ENCODE measurements at places on chromosomes 16 and 17.

- DNase-seq = no peak
Observed at GRCh38 chr17:9676820-9677310, 31.5 kb downstream of the USP43 start.

DNA sequence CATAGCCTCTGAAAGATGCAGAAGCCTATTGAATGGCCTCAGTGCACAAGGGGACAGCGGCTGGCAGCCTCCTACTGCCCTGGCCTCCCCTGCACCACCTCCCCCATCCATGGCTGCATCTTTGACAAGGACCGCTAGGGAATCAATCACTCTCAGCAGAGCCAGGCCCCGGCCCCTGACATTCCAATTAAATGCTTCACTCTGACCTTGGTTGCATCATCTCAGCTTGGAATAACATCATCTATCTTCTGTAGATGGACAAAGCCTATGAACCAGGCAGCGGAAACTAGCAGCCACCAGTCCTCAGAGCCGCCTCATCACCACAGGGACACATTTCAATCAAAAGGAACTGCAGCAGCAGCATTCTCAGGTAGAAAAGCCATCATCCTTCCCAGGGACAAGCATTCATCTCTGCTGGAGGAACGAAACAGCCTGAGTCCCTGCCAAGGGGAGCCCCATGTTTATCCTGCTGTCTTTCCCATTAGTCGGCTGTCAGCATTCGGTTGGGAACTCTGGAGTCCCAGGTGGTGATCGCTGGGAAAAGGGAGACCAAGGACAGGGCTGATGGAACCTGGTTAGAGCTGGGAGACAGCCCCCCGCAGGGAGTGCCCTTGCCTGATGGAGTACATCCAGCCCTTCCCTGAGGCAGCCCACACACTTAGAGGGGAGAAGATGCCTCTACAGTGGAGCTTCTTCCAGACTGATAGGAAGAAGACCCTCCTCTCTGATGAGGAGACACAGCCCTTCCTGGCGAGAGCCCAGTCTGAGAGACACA, 11.5 kb upstream of the TMEM132E start:
- DNase-seq = no peak

DNA sequence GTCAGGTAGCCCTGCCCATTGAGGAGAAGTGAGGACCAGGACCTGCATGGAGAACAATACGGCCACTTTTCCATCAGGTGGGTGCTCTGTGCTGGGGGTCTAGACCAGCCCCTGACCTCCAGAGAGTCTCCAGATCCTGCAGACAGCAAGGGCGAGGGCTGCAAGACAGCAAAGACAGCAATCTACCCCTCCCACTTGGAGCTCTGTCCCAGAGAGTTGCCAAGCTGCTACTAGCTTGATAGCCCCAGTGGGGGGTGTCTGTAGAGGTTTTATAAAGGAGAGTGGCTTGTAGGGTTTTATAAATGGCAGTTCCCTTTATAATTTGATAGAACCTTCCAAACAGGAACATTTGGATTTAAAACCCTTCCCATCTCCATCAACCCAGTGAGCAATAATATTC, 16.7 kb upstream of the SLFN11 start:
- DNase-seq = no peak

GRCh38 chr17:77882481-77883212, 75.9 kb upstream of the TNRC6C start:
- DNase-seq = peak; percentile 55

- no peak for DNase-seq
Observed at GRCh38 chr17:41415411-41415810, 9.0 kb downstream of the KRT37 start.

GRCh38 chr17:80101946-80102663, 724 bp downstream of the GAA start:
- no peak for DNase-seq

GRCh38 chr16:57284952-57285363, 486 bp upstream of the PLLP start:
- DNase-seq = no peak

- no peak for DNase-seq
Observed at GRCh38 chr16:11194913-11195312, 61.1 kb downstream of the SOCS1 start.

- no peak for DNase-seq
Observed at GRCh38 chr16:4882633-4883285, 35.5 kb downstream of the UBN1 start.

DNA sequence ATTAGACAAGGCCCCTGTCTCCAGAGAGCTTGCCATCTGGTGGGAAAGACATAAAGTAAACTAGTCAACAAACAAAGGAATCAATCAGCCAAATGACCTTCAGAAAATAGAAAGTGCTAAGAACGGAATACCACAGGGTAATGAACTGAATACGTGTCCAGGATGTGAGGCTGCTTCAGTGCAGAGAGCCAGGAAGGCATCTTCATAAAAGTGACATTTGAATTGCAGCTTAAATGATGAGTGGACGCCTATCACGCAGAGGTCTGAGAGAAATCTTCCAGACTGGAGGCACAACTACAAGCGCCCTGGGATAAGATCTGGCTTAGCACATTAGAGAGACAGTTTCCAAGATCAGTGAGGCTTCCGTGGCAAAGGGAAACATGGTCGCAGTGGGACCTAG, 574.1 kb upstream of the CDH8 start:
- DNase-seq = no peak

DNA sequence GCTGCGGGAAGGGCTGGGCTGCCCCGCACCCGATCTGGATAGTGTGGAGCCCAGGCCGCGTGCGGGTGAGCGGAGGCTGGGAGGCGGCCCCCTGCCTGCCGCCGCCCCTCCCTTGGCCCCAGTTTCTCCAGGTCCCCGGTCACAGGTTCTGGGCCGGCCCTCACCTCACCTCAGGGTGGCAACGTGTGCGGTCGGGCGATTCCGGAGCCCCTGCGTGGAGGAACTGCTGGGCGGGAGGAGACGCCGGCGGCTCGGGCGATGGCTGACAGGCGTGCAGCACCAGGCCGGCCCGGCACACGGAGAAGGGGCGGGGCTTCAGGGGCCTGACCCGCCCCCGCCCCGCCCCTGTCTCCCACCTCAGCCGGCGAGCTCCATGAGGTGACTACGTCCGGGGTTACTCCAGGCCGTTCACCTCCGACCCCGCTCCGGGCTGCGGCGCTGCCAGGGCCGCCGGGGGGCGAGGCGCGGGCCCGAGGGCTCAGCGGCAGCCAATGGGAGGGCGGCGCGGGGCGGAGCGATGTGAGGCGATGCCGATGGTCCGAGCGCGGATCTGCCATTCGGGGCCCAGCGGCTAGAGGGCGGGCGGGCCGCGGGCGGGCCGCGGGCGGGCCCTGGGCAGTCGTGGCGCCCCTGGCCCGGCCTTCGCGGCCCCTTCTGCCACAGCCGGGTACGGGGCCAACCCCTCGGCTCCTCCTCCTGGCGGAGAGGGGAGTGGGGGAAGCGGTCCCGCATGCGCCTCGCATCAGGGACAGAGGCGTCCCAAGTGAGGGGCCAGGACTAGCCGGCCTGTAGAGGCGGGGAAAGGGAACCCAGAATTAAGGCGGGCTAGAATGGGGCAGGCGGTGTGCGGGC, 16.7 kb upstream of the C17orf78 start:
- DNase-seq = peak; percentile 77

DNA sequence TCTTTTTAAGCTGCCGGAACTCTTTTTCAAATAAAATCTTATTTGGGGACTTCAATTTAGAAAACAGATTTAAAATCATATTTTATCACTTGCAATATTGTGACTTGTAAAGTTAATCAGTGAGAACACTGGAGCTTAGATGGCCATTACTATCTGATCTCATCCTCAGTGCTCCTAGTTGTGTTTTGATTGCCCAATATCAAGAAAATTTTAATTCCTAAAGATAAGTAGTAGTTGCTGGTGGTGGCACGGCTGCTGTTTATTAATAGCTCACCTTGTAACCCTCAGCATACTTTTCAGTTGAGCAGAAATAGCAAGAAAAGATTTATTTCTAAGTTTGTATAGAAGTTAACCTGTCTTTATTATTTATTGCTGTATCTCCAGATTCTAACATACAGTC, 124.0 kb downstream of the NLK start:
- no peak for DNase-seq

DNA sequence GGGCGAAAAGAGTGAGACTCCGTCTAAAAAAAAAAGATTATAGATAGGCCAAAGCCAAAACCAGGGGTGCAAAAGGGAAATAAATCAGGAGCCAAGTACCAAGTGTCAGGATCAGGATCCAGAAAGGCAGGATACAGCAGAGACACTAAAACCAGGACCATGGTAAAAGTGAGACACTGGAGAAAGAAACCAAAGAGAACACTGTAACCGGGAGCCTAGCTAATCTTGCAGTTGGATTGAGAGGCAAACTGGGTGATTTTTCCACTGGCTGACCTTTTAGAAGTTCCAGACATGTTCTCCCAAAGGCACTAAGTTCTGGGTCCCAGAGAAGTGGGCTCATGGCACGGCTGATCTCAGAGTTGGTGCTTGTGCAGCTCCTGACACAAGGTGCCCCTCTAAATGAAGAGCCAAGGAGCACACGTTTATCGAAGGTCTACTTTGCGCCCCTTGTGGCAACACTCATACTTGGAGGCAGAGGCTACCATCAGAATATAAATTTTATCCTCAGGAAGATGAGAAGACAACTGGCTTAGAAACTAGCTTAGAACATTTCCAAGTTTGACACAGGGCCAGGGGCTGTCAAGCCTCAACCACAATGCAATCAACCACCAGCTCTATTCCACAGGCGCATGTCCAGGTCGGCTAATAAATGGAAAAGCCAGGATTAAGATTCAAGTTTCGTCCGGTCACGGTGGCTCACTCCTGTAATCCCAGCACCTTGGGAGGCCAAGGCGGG, 27.5 kb upstream of the HELZ start:
- DNase-seq = no peak

DNA sequence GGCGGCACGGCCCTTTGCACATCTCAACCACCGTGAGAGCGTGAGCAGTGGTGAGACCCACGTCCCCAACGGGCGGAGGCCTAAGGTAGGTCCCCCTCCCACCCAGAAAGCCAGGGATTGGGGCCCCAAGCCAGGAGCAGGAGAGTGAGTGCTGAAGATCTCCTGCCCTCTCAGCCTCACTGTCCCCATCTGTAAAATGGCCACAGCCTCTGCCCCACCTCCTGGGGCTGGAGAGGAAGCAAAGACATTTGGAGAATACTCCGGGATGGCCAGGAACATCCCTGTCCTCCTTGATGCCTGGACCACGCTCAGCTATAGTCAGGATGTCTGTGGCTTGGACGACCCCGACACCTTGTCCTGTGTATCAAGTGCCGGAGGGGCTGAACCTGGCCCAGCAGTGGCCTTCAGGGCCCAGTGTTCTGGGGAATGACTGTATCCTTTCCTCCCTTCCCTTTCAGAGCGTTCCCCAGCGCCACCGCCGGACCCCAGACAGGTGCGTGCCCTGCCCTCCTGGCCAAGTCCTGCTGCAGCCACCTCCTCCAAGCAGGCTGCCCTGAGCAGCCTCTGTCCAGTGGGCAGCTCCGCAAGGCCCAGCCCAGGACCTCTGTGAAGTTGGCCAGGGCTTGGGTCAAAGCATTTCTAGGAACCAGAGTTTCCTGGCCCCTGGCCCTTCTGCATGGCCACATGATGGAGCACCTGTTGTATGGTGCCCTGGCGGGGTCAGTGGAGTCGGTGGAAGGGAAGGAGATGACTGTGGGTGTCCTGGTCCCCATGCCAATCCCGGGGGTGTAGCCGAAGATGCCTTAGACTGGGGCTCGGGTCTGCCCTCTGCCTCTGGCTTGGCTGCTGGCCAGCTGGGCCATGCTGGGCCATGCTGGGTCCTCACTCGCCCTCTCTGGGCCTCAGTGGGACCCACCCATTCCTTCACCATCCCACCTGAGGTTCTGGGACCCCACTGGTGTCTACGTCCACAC, 38.4 kb downstream of the ADCY7 start:
- DNase-seq = no peak

- DNase-seq = no peak
Observed at GRCh38 chr17:48735062-48735351, 6.5 kb upstream of the HOXB13 start.

GRCh38 chr17:16942141-16943031, 29.5 kb downstream of the TNFRSF13B start:
- no peak for DNase-seq

DNA sequence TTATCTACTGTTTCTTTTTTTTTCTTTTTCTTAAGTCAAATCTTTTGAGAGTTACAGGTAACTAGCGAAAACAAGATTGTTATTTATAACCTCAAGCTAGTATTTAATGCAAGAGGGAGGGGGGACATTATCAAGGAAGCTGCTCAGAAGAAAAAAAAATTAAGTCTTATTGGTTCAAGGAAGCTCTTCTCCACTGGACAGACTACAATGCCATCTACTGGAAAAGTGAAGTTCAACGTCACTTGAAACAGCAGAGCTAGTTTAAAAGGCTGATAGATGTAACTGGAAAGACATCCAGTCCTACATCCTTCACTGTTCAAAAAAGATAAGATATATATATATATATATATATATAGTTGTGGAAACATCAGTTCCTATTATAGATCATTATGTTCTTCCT, 418.0 kb upstream of the PSMD7 start:
- DNase-seq = no peak

DNA sequence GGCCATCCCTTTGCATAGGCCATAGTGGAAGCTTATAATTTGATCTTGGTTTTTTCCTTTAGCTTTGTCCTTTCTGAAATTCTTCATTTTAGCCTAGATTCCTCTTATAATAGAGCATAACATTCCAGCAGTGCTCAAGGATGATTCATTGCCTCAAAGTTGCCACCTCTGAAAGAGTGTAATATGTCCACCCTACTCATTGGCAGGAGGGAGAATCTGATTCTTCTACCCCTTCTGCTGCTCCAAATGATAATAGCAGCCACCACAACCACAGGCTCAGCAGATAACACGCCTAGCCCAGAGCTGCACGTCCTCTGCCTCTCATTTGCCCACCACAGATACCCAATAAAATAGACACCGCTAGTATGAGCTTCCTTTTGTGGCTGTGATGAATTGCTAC, 337.4 kb upstream of the HSBP1 start:
- no peak for DNase-seq

DNA sequence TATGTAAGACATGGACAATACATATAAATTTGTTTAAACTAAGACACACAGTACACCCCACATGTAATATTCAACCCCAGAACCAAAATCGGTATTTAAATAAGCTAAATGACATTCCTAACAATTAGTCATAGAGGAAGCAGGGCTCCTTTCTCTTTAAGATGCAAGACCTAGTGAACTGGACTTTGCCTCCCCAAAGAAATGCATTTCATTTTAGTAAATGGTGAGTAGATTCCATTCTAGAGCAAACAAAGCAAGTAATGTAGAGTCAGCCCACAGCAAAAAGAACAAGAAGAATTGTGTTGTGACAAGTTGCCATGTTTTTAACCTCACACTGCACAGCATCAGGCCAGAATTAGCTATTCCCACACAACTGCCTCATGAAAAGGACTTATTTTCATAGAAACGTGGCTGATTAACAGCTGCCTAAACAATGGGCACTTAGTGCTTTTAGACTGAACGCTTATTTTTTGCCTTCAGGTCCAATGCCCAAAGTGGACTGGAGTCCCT, 14.4 kb downstream of the DNAJC7 start:
- no peak for DNase-seq

GRCh38 chr17:75048249-75048878, 1.3 kb downstream of the KCTD2 start:
- DNase-seq = no peak
